ENCODE measurements at places on chromosomes 2 and 18.
A peak's percentile ranks its signal among the peaks of the same experiment; 100 is the strongest.

DNA sequence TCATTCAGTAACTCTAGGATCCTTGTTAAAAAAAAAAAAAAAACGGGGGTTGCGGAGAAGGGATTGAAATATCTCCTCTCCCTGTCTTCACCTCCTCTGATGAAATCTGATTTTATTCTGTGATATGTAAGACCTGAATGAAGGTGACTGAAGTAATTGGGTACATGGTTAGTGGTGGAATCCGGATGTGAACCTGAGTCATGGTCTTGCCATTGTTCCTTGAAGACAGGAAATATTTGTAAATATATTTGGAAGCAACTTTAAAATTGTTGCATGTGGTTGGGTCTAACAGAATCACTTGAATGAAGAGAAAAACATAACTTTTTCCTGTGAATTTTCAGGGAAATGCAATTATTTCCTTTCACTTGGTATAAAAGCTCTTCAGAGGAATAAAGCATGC, 3.0 kb upstream of the IL1A start:
- DNase-seq = no peak

DNA sequence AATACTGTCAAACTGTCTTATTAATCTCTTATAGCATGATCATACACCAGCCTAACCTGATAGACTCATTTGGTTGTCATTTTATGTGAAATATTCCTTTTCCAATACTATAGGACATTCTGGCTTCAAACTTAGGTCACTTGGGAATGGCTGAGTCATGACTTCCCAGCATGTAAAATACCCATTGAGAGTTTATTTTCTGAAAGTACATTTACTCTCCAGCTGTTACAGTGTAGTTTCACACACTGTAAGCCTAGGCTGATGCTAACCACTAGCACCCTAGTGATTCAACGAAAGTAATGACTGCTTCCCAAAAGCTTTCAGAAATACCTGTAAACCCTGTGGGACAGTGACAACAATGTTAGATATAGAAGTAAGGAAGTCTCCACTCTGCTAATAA, 93.8 kb downstream of the FIGN start:
- DNase-seq = no peak

DNA sequence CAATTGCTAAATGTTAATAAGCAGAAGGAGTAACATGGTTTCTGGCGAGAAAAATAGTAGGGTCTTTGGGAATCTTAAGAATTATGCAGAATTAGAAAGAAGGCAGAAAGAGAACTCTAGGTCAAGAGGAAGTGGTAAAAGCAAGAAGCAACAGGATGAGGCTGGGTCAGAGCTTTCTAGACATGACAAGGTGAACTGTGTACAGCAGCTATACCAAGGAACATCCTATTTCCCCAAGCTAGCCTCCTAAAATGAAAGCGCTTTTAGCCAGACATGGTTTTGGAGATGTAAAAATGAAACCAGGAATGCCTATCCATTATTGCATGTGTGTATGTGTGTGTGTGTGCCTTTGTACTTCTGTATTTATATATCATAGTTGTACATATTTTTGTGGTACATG, 42.3 kb upstream of the STAT1 start:
- DNase-seq = no peak

DNA sequence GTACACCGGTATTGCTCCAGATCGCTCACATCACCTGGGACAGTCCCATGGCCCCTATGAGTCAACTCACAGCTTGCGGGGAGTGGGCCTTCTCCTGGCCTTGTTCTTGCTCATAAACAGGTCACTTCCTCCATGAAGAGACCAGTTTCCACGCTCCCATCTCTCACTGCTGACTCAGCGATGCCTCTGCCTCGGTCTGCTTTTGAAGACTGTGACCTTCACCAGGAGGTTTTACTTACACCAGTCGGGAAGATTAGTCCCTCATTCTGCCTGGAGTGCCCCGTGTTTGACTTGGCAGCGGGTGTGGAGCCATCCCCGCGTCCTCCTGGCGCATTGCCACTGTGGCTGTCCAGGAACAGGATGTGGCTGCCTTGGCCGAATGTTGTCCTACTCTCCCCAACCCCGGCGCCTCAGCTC, 159.8 kb downstream of the RHBDD1 start:
- peak; percentile 81 for DNase-seq

DNA sequence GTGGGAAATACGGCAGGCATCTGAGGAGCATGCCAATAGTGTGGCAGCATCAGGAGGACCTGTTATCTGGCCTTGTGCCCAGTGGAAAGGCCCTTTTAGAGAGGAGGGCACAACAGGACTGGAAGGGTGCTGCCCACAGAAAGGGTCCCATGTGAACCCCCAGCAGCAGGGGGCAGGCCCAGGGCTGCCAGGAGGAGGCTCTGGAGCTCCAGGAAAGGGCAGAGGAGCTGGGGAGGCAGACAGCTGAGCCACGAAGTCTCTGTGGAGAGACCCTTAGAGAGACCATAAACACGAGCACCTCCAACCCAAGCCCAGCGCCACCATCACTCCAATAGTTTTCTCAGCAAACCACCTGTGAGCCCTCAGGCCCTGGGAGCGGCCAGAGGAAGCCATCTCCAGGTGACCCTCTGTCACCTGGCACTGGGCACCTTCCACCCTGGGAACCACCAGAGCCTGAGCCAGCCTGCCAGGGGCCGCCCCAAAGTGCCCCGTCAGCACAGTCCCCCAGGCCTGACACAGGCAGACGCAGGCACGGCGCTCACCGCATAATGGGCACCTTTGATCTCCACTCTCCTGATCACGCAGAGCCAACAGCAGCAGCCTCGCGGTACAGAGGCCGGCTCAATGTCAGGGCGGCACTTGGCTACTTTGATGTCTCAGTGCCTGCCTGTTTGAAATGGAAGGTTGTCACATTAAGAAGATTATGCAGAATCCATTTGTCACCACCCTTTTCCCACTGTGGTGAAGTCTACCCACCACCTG, 162.5 kb upstream of the RAB6C start:
- no peak for DNase-seq
